DMS 273 treated with DMSO at 0.1 percent for 48 hours (cell line): ENCODE measurements at places on chromosomes 3 and 15.

GRCh38 chr3:106381939-106382335 lies 513.1 kb upstream of the CBLB start:
- peak; percentile 49 for DNase-seq

DNA sequence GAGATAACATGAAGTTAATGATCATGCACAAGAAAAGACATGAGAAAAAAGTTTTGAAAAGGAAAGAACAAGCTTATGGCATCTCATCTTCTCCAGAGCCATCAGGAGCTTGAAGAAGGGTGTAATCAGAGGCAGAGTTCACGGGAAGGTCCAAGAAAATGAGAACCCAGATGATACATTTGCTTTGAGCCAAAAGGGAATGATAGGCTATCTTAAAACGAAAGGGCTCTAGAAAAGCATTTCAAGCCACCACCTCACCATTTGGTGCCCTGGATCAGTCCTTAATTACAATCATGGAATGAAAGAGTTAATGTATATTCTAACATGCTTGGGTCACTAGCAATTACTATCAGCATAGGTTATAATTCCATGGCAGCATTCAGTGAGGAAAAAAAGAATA lies 781.8 kb downstream of the ROBO1 start:
- no peak for DNase-seq

DNA sequence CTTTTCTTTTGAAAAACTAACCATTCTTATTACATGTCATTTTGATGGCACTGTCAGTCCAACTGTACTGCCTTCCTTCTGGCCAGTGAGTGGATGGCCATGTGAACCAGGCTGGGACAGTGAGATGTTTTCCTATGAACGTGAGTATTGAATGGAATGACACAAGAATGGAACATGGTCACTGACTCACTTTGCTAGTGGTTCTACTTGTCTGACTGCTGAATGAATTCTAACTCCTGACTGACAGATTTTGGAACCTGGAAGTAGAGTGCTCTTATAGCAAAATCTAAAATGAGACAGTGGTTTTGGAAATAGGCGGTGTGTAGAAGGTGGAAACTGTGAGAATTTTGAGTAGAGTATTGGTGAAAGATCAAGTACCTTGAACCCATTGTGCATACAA lies 606.9 kb upstream of the KCNMB2 start:
- DNase-seq: no peak

- DNase-seq: peak; percentile 36
These were observed 61.7 kb upstream of the GLCE start for GRCh38 chr15:69098771-69099170.

DNA sequence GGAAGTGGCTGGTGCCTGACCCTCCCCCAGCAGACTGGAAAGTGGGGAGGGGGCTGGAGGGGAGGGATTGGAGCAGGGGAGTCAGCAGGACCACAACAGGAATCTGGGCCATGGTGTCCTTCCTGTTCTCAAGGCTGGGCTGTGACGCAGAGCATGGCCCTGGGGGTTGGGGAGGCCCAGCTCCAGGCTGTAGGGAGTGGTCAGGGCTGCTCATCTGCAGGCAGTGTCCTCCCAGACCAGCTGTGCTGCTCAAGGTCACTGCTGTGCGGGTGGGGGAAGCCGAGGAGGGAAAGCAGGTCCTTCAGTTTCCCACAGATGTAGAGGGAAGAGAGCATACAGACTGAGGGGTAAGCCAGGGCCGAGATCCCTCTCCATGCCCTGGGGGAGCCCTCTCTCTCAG lies 40.7 kb downstream of the CYP11A1 start:
- DNase-seq: no peak

DNA sequence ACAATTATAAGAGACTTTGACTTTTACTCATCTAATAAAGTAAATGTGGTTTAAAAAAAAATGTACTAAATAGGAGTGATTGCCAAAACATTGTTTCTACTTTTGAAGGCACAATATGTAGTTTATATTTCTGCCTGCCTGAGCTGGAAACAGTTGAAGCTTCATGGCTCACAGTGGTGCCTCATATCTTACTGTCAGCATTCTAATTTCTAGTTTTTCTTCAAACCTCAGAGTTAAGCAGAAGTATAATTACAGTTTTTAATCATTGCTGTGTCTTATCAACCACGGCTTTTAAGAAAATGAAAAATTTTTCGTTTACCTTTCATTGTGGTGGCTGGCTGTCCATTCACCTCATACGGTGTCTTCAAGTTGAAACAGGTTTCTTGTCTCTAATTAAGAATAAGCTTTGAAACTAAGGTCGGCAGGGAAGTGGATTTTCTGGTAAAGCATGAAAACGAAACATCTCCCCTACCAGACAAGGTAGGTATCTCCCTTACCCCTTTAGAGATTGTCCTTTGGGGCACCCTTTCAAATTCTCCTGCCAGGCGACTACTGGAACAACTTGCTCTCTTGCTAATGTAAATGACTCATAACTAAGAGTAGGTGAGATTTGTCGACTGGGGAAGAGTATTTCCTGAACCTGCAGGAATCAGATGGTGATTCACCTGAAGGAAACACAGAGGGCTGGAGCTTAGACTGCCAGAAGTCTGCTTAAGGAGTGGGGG lies at the start of gene GPR87:
GPR87 (minus strand) TSS at position 554 of the 725 bp plus-strand sequence. CDS start 16,720 bp downstream, outside the sequence.
- DNase-seq: no peak

GRCh38 chr15:77024273-77025082 lies 29.6 kb downstream of the PSTPIP1 start:
- peak; percentile 31 for DNase-seq

DNA sequence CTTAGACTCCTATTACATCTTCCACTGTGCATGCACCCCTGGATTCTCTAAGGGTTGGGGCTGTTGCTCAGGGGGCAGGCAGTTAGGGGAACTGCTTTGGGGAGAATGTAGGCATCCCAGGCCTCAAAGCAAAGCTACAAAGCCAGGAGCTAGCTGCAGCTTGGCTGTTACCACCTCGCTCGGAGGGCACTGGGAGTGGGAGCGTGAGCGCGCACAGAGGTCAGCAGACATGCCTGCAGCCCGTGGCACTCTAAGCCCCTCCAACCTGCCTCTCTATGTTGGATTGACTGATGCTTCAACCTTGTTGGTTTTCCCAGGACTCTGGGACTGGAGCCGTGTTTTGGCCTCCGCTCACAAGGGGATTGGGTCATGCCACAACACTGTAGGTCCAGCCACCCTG lies 69.8 kb downstream of the CPN2 start:
- no peak for DNase-seq

GRCh38 chr3:12352253-12352652 lies 63.4 kb downstream of the PPARG start:
- DNase-seq: no peak

DNA sequence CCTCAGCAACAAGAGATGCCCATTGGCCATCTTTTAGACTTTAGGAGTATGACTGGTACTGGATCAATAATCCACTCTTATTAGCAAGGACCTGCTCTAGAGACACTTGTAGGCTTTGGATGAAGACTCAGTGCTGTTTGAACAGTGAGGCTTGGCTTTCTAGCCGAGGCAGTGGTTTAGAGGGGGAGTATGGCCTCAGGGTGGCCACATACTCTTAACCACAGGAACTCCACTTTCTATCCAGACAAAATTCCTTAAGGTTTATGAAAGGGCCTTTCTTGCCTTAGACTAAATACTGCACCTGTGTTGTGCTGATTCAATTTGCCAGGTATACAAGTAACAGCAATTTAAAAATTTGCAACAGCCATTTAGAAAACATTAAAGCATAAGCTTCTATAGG lies 1046.3 kb downstream of the DIPK2A start:
- DNase-seq: no peak

DNA sequence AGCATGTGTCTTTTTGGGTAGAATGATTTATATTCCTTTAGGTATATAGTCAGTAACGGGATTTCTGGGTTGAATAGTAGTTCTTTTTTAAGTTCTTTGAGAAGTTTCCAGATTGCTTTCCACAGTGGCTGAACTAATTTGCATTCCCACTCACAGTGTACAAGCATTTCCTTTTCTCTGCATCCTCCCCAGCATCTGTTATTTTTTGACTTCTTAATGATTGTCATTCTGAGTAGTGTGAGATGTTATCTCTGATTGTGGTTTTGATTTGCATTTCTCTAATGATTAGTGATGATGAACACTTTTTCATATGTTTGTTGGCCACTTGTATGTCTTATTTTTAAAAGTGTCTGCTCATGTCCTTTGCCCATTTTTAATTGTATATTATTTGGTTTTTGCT lies 337.6 kb downstream of the EFHB start:
- no peak for DNase-seq

- no peak for DNase-seq
These were observed 34.9 kb downstream of the PRKCD start for GRCh38 chr3:53195602-53196574.

- DNase-seq: no peak
These were observed 102.3 kb downstream of the MME start for GRCh38 chr3:155182467-155182866.

- no peak for DNase-seq
These were observed 817.6 kb upstream of the CFAP20DC start for GRCh38 chr3:59867185-59868002.

GRCh38 chr3:146154995-146155394 lies 6.0 kb downstream of the PLOD2 start:
- DNase-seq: no peak
